ENCODE measurements at places on chromosomes 5 and 9.

DNA sequence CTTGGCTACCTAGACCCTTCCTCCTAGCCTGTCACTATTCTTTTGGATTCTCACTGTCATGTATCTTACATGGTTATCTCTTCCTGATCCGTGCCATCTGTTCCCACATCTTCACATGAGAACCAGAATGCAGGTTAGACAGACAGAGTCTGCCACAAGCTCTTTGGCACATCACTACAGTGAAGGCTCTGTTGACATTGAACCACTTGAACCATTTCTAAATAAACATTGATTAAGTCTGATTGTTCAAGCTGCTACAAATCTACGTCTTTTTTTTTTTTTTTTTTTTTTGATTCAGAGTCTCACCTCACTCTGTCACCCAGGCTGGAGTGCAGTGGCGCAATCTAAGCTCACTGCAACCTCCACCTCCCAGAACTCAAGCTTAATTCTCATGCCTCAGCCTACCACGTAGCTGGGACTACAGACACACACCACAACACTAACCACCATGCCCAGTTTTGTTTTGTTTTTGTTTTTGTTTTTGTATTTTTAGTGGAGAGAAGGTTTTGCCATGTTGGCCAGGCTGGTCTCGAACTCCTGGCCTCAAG, 85.1 kb upstream of the LRRTM2 start:
- no peak for DNase-seq

GRCh38 chr5:150402229-150402773, 10.4 kb downstream of the CD74 start:
- DNase-seq, result no peak

DNA sequence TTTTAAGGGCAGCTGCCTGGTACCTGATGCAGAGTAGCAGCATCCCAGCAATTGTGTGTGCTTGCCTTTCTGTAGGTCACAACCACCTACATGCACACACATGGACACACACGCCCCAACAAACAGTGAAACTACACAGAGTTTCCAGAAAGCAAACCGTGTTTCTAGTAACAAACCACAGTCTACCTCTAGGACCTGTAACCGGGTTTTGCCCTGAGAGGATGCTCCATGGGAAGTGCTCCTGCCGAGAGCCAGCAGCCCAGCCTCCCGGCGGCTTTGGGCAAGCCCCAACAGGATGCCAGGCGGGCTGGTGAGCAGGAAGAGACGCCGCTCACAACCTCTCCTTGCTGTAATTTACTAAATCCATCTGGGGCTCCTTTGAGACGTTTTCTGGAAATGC, 4.1 kb upstream of the TCF7 start:
- no peak for DNase-seq

- no peak for DNase-seq
Measured at GRCh38 chr5:173602423-173602822, 14.0 kb downstream of the BOD1 start.

All from CD4-positive, alpha-beta memory T cell (primary cell).